NCI-H69 (cell line): ENCODE measurements at places on chromosomes 3 and 15.
A peak's percentile ranks its signal among the peaks of the same experiment; 100 is the strongest.

DNA sequence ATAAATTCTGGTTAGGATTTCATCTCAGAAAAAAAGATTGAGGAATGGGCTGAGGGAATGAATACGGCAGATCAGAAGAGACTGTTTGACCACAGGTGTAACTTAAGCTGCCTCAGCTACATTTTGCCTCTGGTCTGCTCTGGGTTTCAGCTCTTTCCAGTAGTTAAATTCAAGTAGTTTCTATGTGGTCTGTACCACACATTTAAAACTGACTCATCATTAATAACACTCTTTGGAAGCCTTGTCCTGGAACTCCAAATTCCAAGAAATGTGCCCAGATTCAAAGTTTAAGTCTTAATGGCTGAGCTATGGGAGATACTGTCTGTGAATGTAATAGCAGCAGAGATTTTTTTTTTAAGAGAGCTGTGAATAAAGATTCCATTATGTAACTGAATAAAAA is 133.1 kb upstream of the IGSF10 start:
- DNase-seq: no peak

DNA sequence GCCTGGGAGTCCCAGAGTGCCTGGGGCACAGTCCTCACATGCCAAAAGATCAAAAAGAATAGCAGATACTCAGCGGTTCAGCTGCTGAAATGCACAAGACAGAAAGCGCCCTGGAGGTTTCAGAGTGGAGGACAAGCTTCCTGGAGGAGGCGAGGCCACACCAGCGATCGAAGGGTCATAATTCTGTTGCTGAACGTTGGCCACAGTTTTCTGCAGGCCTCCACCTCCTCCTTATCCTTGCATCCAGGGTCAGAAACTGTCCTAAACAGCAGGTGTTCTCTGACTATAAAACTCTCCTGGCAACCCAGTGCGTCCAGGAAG is 220.3 kb upstream of the LINGO1 start:
- DNase-seq: no peak

DNA sequence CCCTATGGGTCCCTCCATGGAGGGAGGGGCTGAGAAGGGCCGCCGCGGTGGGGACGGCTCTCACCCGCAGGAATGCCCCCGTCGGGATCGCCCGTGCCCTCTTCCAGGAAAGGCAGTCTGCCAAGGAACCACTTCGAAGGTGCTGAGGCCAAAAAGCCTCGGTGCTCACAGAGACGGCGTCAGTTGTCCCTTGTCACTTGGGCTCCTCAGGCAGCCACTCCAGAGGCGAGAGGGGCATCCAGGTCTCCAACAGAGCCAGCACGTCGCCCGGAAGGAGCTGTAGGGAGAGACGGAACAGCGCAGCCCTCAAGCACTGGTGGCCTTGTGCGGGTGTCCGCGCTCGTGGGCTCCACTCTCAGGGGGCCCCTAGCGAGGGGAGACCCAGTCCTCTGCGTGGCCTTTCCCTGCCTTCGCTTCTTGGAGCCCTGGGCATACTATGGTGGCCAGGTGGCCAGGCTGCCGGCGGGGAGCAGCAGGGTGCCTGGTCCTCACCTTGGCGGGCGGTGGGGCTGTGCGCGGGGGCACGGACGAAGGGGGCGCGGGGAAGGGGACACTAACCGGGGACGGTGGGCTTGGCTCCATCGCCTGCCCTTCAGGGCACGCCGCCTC is 994 bp downstream of the MESP1 start:
- peak; percentile 46 for DNase-seq

GRCh38 chr3:43236008-43236407 is 50.3 kb upstream of the SNRK start:
- no peak for DNase-seq

DNA sequence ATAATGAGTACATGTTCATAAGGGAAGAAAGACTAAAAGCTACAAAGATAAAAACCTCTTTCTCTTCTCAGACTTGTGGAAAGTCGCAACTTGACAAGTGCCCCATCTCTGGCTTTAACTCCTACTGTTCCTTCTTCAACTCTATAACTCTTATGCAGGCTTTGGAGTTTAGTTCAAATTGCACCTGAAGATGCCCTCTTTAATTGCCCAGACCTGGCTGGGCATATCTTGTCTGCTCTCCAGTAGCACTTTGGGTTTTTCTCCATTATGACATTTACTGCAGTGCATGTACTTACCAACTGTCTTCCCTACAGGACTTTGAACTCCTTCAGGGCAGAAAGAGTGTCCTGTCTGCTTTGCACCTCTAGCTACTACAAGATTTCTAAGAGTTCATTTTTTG is 32.4 kb downstream of the DGKG start:
- no peak for DNase-seq

- no peak for DNase-seq
Measured at GRCh38 chr3:128895843-128896697, 16.6 kb downstream of the ACAD9 start.

DNA sequence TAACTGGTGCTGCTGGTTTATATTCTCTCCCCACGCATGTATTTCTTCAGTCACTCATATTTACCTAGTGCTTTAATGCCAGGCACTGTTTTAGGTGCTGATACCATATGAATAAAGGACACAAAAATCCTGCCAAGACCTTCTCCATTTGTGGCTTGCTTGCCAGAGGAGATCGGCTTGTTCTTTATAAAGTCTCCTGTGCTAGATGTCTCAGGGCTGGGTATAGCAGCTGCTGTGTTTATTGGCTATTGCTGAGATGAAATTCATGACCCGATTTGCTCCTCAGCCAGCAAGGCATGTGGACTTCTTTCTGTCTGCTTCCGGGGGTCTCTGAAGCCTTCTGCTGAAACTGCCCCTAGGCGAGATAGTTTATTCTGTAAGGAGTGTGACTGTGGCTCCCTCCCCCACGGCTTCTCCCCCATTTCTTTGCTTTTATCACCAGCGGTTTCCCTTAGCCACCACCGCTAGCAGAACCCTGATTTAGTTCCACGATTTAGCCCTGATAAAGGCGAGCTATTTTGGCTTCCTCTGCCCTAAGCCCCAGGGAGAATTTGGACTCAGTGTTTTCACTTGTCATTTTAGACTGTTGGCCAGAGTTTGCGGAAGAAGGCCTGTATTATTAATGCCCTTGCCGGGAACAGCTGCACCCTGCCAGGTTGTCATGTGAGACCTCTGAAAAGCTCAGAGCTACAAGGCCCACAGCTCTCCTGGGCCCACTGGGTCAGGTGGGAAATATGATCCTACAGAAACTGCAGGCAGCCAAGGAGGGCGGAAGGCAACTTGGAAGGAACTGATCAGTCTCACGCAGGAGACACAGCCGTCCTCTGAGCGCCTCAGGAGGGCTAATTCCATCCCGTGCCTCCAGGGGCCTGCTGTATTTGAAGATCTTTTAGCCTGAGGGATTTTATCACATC is 46.8 kb downstream of the ST6GAL1 start:
- DNase-seq: peak; percentile 57

GRCh38 chr3:17320266-17320665 is 422.2 kb downstream of the TBC1D5 start:
- DNase-seq: no peak

DNA sequence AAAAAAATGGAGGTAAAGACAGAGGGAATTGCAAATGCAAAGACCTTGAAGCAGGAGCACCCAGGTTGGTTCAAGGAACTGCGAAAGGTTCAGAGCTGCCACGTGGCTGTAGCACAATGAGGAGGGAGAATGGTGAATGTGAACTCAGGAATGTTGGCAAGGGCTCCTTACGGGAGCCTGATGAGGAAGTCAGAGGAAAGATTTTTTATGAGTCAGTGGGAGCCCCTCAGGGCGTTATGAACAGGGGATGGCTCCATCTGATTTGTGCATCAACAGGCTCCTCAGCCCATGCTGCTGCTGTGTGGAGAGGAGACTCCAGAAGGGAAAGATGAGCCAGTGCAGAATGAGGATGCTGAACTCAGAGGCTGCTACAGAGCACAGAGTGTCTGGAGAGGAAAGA is 194.4 kb downstream of the ARRDC4 start:
- no peak for DNase-seq

DNA sequence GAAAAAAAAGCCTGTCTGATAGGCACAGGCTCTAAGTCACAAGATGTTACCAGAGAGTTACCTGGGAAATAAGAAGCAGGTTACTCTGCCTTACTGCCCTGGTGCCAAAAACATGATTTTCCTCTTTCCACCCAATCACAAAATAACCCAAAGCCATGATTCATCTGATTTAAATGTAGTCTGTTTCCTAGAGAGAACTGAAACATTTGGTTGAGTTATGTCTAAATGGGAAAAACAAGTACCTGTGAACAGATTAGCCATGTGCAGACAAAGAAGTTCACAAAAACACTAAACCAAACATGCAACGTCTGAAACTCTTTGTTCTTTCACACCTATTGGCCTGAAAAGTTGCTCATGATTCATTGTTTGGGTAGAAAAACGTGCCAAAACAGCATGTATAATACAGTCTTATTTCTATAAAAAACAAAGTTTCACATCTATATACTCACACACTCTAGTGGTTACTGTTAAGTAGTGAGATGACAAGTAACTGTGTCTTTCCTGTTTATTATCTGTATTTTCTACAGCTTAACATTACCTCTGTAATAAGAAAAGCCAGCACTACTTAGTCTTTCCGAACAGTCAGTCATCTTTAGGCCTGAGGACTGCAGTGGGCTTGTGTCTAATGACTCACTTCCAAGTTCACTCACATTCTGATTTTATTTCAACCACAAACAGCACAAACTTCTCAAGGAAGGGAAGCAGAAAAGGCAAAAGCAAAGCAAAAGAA is 30.2 kb downstream of the FAM174B start:
- DNase-seq: no peak

GRCh38 chr3:115712871-115713270 is 89.6 kb downstream of the GAP43 start:
- no peak for DNase-seq

DNA sequence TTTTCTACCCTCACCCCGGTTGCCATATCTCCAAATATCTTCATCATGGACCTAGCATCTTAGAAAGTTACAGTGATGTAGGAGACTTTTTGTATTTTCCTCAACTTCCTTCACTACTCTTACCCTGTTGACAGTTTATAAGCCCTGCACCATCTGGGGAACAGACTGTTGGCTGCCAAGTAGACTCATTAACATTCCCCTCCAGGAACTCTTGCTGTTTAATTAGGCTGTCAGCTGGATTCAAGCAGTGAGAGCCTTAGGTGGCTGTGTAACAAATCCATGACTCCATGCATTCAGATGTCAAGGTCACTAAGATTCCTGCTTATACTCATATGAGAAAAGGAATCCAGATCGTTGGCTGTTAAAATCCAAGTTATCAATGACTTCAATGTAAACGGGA is 198.3 kb downstream of the NAALADL2 start:
- DNase-seq: peak; percentile 92

DNA sequence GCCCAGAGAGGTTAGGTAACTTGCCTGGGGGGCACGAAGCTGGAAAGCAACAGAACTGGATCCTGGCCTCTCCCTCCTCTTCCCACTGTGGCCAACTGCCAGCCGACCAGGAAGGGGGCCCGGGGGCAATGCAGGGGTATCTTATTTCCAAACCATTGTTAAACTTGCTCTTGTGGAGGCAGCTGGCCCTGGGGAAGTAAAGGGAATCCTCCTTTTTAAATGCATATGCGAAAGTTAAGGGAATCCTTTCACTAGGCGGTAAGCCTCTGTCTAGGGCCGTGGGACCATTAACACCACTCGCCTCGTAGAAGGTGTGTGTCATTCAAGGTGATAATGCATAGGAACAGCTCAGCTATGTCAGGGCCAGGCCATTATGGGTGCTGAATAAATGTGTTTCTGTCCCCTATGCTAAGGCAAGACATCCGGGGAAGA is 68.6 kb downstream of the ST6GAL1 start:
- DNase-seq: peak; percentile 24

DNA sequence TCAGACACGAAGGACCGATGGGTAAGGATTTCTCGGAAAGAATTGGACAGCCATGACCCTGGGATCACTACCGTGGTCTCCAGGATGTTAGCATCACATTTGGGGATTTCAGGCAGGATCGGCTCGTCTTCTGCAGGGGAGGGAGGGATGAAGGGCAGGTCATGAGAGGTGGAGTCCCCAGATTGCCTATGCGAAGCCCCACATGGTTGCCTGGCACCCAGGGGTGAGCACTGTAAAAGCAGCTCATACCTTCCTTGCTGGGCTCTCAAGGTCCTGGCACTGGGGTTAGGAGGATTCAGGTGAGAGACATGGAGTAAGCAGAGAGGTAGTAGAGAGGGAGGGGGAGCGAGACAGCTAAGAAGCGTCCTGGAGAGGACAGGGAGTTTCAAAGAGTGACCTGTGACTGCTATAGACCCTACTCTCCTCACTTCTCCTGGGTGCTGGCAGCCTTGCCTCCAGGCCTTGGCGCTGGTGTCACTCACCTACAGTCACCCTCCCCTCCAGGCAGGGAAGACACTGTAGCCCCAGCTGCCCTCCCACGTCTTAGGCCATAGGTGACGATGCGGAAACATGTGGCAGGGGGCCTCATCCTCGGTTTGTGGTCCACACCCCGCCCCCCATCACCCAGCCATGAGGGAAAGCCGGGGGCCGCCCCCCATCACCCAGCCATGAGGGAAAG is 15.0 kb upstream of the EHD4 start:
- no peak for DNase-seq

GRCh38 chr3:132721479-132722164 is 587 bp downstream of the NPHP3 start:
- DNase-seq: peak; percentile 57

DNA sequence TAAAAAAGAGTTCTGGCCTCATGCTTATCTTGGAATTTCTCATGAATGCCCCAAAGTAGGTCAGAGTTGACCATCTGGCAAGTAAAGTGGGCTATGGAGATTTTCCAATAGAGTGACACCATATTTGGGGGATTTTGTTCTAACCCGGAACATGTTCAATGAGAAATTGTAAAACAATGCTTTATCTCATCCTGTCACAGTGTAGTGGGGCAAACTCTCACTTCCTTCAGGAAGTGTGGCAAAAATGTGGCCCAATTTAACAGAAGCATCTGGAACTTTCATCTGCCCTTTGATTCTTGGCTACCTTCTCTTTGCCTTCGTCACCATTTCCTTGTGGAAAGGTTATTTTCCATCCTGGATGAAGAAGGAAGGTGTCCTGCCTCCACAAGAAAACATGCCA is 70.8 kb downstream of the ADAMTS9 start:
- no peak for DNase-seq

DNA sequence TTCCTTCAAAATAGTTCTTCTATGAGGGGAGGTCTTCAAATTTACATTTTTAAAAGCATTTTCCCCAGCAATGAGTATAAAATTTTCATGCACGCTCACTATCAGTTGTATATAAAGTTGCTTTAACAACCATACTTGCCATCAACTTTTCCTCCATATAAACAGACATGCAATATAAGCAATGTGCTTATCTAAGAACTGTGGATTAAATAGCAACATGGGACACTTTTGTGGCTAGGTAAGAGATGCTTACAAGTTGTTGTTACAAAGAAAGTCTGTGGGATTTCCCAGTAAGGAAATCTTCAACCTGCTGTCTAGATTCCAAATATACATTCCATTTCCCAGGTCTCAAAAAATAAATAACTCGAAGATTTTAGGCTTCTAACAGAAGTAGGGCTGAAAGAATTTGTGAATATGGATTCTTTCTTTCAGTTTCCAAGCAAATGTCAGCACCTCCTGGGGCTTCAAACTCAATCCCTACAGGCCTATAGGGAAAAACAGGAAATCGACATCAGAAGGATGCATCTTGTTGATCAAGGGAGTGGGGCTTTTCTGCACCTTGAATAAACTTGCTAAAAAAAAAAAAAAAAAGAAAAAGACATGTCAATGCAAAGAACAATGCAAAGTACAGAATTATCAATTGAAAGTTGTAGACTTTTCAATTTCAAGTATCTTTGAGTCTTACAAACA is 16.1 kb downstream of the TNIK start:
- DNase-seq: no peak
